ENCODE measurements at places on chromosomes 11 and 22. TPM values are rescaled to one million over a fixed set of nuclear protein-coding genes. Genes with fewer than 3 reads are reported as not detected.

FXYD6 gene
- total RNA-seq: 0.32 TPM

PRG3 gene
- total RNA-seq: not detected

C11orf87 gene
- total RNA-seq: not detected

HEPHL1 gene
- not detected for total RNA-seq

POU2AF1 gene
- total RNA-seq: not detected

ART5 gene
- total RNA-seq: not detected

ZP1 gene
- 0.38 TPM for total RNA-seq

FDXACB1 gene
- 1.5 TPM for total RNA-seq

KDM4F gene
- not detected for total RNA-seq

APOA5 gene
- total RNA-seq: not detected

NXPE1 gene
- total RNA-seq: not detected

RAG2 gene
- total RNA-seq: not detected

GP1BB gene
- total RNA-seq: 1.2 TPM

ETS1 gene
- total RNA-seq: 36.4 TPM

FAM180B gene
- total RNA-seq: not detected

LDLRAD3 gene
- 25.8 TPM for total RNA-seq

APOL1 gene
- 13.4 TPM for total RNA-seq

ART1 gene
- not detected for total RNA-seq

CFAP300 gene
- total RNA-seq: 7.4 TPM

UCP3 gene
- 1.4 TPM for total RNA-seq

BARX2 gene
- not detected for total RNA-seq

C11orf52 gene
- not detected for total RNA-seq

MYRF gene
- 20.8 TPM for total RNA-seq

ELMOD1 gene
- total RNA-seq: 0.25 TPM

SYT7 gene
- total RNA-seq: 1.2 TPM

CASP5 gene
- total RNA-seq: not detected

KCNQ1 gene
- 0.74 TPM for total RNA-seq

CHEK2 gene
- total RNA-seq: 8.6 TPM

FAM111A gene
- total RNA-seq: 11.3 TPM

WNT7B gene
- 82.1 TPM for total RNA-seq

ZNF280B gene
- 1.5 TPM for total RNA-seq

ARHGAP20 gene
- not detected for total RNA-seq

SLC22A8 gene
- not detected for total RNA-seq

GAL gene
- total RNA-seq: 11.6 TPM

SULT4A1 gene
- total RNA-seq: not detected

MCAT gene
- total RNA-seq: 14.2 TPM

ZDHHC24 gene
- total RNA-seq: 14.5 TPM

CHADL gene
- not detected for total RNA-seq
